Epithelial cell of proximal tubule (primary cell): ENCODE measurements at places on chromosomes 2 and 18. TPM values are rescaled to one million over a fixed set of nuclear protein-coding genes. Genes with fewer than 3 reads are reported as not detected.

- DNase-seq = no peak
Measured at GRCh38 chr2:101112772-101113157, 38.4 kb downstream of the TBC1D8 start.

- DNase-seq = no peak
Measured at GRCh38 chr18:28736223-28736622, 559.3 kb upstream of the CDH2 start.

DNA sequence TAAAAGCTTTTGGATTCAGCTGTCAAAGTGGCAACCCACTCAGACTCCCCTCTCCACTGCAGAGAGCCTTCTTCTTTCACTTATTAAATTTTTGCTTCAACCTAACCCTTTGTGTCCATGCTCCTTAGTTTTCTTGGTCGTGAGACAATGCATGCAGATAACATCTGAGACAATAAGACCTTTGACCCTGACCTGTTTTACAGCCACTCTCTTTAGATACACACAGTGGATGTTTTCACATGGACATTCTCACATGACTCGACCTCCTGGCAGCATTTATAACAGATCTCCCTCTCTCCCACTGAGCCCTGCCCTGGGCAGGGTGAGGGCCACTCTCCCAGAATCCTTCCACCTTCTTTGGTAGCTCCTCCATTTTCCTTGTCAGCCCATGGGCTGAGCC is 30.4 kb upstream of the IL36G start:
- DNase-seq = no peak

GRCh38 chr2:150012986-150013385 is 425.4 kb upstream of the MMADHC start:
- no peak for DNase-seq

DNA sequence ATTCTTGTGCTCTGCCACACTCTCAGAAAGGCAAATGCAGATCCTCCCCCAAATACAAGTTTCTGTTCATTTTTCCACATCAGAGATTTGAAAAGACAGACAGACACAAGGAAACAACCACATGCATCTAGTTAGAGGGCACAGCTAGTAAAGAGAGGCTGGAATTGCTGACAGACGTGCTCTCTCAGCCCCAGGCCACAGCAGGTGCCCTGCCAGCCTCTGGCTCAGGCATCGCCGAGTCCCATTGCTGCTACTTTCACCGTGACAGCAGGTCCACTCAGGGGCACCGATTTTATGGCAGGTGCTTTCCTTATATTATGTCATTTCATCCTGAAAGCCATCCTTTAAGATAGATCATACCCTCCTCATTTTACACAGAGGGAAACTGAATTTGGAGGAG is 507.5 kb downstream of the EIPR1 start:
- DNase-seq = no peak

DNA sequence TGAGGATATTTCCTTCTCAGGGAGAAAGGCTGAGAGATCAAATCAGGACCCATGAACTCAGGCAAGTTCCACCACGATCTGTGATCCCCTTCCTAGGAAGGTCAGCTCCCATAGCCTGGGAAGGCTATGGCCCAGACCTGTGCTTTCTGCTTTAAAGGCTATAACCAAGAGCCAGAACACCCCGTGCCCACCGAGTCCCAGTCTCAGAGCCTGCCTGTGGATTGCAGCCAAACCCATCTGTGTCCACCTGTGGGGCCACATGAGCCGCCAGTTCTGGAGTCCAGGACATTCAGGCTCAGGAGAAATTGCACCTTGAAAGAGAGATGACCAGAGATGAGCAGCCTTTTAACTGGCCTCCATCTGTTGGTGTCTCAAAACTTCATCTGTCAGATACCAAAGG is 46.9 kb downstream of the MAL start:
- DNase-seq = no peak

- no peak for DNase-seq
Measured at GRCh38 chr2:220175967-220176366, 548.5 kb downstream of the SLC4A3 start.

GRCh38 chr2:134727385-134727784 is 8.6 kb upstream of the TMEM163 start:
- DNase-seq = peak; percentile 64

- no peak for DNase-seq
Measured at GRCh38 chr18:24762511-24762910, 302.1 kb downstream of the HRH4 start.

- peak; percentile 60 for DNase-seq
Measured at GRCh38 chr2:205975082-205975949, 110.7 kb downstream of the INO80D start.

GRCh38 chr2:63765117-63765516 is 76.6 kb upstream of the UGP2 start:
- no peak for DNase-seq

- no peak for DNase-seq
Measured at GRCh38 chr18:37674570-37674969, 109.0 kb upstream of the CELF4 start.

GRCh38 chr2:156562124-156562523 is 125.9 kb downstream of the GPD2 start:
- no peak for DNase-seq

DNA sequence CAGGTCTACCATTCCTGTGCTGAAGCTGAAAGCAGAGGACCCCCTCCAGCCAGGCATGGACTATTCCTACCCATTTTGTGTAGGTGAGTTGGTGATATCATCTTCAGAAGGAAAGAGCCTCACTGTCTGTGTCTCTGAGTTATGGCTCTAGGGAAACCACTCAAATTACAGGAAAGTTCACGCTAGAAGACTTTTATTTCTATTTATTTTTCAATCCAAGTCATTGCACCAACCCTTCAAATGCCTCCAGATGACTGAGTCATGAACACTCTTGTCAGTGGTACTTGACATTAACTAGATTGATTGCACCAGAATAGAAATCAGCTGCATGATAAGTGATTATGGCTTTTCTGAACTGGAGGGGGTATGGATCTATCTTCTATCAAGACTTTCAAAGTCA is 338.4 kb downstream of the MBD2 start:
- no peak for DNase-seq

GRCh38 chr18:68822926-68823325 is 25.0 kb downstream of the CCDC102B start:
- no peak for DNase-seq

The SCYGR4 gene
- not detected in 2 replicates for total RNA-seq
